Glutamatergic neuron (in vitro differentiated cells): ENCODE measurements at places on chromosomes 13 and 19. TPM values are rescaled to one million over a fixed set of nuclear protein-coding genes. Genes with fewer than 3 reads are reported as not detected.
A peak's percentile ranks its signal among the peaks of the same experiment; 100 is the strongest.

- DNase-seq = peak; percentile 71
Observed at GRCh38 chr19:48644839-48645619, 958 bp downstream of the CA11 start.

DNA sequence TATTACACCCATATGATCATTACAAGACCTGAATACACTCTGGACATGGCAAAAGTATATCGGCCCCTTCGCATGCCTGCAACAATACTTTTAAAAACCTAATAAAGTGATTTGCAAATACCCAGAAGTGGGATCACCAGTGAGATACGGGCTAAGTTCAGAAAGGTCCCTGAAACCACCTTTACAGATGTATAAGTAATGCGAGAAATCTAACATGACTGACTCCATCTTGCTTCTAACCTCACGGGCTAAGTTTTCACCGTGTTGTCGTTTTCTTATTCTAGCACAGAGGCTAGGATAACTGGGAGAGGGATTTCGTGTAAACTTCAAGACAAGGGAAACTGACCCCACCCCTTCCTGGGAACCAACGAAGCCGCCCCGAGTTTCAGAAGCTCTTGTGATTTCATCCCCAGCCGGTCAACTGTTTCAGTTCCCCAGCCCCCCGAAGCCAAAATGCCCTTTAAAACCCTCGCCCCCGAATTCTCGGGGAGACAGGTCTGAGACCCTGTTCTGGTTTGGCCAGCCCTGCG is 703 bp downstream of the NEK3 start:
- DNase-seq = no peak

GRCh38 chr19:3409346-3410064 is 43.1 kb downstream of the NFIC start:
- no peak for DNase-seq

The ZSCAN1 gene
- 7.7 TPM for total RNA-seq

The DUS3L gene
- total RNA-seq = 22.4 TPM
